ENCODE measurements at places on chromosomes 1 and 21. TPM values are rescaled to one million over a fixed set of nuclear protein-coding genes. Genes with fewer than 3 reads are reported as not detected.

The HEYL gene
- 4.0 TPM for total RNA-seq

The TTLL7 gene
- total RNA-seq: 3.6 TPM

The RGS21 gene
- total RNA-seq: not detected

The TAS1R1 gene
- not detected for total RNA-seq

The GJA8 gene
- total RNA-seq: not detected

The RXRG gene
- 0.06 TPM for total RNA-seq

The KLHL17 gene
- 11.3 TPM for total RNA-seq

The DYNLT4 gene
- 0.73 TPM for total RNA-seq

The CELA2A gene
- not detected for total RNA-seq

The MPL gene
- total RNA-seq: 0.25 TPM

The TAL1 gene
- total RNA-seq: 0.02 TPM

The ACTN2 gene
- not detected for total RNA-seq

The TMPRSS2 gene
- 0.08 TPM for total RNA-seq

The SEMA4A gene
- total RNA-seq: 0.32 TPM

The UAP1 gene
- total RNA-seq: 43.9 TPM

The RNU1-3 gene
- 10.6 TPM for total RNA-seq

The MX2 gene
- not detected for total RNA-seq

The OR2T29 gene
- not detected for total RNA-seq

The TCHH gene
- total RNA-seq: 0.33 TPM

The RASAL2 gene
- total RNA-seq: 18.7 TPM

The LRRC38 gene
- 0.06 TPM for total RNA-seq

The PCAT6 gene
- 3.5 TPM for total RNA-seq

The UBASH3A gene
- total RNA-seq: 0.30 TPM

The MX1 gene
- total RNA-seq: 2.2 TPM

The MIA3 gene
- total RNA-seq: 17.2 TPM

The TRPM2 gene
- total RNA-seq: 7.8 TPM

The IER5 gene
- total RNA-seq: 30.5 TPM

The TINAGL1 gene
- total RNA-seq: 0.41 TPM

The PEX14 gene
- total RNA-seq: 16.5 TPM

The TMEM82 gene
- total RNA-seq: 0.05 TPM
